ENCODE measurements at places on chromosomes 13 and 19.
A peak's percentile ranks its signal among the peaks of the same experiment; 100 is the strongest.

GRCh38 chr19:10142701-10143375 lies 23.1 kb upstream of the EIF3G start:
- DNase-seq, result no peak

DNA sequence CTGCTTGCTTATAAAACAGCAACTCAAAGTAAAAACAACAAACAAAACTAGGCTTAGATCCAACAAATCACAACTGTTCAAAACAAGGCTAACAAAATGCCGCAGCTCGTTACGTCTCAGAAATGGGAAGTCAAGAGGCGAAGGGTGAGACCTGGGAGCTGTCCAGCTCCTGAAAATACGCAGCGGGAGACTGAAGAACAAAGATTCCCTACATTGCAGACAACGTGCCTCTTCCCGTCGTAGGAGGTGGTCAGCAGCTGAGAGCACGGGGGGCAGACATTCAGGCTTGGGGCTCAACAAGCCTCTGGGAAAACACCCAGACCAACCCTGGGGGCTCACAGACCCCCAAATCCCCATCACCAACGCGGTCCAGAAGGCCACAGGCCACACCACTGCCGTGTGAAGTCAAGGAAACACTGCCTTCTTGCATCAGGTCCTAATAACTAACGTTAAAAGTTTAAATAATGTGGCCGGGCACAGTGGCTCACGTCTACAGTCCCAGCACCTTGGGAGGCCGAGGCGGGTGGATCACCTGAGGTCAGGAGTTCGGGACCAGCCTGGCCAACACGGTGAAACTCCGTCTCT lies 13.5 kb downstream of the PLPP2 start:
- DNase-seq, result no peak

- no peak for DNase-seq
These were observed 115.1 kb downstream of the KCNRG start for GRCh38 chr13:50130123-50130946.

DNA sequence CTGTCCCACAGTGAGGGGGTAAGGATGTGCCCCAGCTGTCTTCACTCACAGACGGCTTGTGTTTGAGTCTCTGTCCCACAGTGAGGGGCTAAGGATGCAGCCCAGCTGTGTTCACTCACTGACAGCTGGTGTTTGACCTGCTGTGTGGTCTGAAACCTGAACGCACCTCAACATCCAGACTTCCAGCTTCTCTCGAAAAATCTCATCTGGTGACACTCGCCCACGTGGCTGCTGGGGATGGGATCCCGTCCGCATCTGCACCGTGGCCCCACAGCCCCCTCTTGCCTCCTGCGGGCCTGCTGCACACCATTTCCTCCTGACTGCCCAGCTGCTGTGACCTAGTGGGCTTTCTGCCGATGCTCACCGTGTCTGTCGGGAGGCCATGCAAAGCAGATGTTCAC lies 27.3 kb downstream of the CHAF1A start:
- no peak for DNase-seq

GRCh38 chr19:41050426-41050825 lies 37.8 kb upstream of the CYP2A13 start:
- peak; percentile 34 for DNase-seq

GRCh38 chr13:77502104-77502720 lies 33.3 kb upstream of the SCEL start:
- DNase-seq, result no peak

DNA sequence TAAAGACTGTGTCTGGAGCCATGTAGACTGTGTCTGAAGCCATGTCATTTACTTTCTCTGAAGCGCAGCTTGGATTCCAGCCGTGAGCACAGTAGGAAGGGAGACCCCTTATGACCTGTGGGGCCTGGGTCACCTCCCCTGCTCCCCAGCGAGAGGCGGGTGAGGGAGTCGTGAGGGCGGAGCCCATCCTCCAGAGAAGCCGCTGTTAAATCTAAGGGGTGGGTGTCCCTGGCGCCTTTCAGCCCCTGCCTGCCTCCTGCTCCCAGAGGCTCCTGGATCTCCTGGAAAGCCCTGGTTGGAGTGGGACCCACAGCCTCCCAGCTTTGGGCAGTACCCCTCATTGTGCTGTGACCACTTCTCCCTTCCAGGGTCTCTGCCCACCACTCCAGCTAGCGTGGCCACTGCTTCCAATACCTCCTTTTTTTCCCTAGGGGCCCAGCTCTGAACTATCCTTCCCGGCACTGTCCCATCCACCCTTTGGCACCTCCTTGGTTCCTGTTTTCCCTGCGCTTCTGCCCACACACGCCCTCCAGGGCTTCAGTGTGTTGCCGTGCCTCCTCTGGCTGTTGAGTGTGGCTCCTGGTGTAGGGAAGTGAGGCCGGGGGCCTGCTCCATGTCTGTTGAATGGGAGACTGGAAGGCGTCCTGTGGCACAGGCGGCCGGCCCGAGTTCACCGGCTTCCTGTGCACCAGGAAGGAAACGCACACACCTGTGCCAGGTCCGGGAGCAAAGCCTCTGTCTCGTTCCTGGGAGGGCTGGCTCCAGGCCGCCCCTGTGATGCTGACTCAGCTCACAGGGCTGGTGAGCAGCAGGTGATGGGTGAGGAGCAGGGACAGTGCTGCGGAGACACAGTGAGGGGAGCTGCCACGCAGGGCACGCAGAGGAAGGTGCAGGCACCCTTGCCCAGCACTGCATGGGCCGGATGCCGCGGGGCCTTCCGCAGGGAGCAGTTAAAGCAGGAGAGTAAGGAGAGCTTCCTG lies 29.4 kb downstream of the ATP4B start:
- no peak for DNase-seq

- no peak for DNase-seq
These were observed 347 bp upstream of the TJP3 start for GRCh38 chr19:3707868-3708206.

- no peak for DNase-seq
These were observed 95.2 kb upstream of the FAM216B start for GRCh38 chr13:42686165-42686564.

GRCh38 chr19:58279042-58279924 lies 528 bp downstream of the ZNF8 start:
- peak; percentile 83 for DNase-seq

- no peak for DNase-seq
These were observed 3.6 kb upstream of the ONECUT3 start for GRCh38 chr19:1749373-1750342.

DNA sequence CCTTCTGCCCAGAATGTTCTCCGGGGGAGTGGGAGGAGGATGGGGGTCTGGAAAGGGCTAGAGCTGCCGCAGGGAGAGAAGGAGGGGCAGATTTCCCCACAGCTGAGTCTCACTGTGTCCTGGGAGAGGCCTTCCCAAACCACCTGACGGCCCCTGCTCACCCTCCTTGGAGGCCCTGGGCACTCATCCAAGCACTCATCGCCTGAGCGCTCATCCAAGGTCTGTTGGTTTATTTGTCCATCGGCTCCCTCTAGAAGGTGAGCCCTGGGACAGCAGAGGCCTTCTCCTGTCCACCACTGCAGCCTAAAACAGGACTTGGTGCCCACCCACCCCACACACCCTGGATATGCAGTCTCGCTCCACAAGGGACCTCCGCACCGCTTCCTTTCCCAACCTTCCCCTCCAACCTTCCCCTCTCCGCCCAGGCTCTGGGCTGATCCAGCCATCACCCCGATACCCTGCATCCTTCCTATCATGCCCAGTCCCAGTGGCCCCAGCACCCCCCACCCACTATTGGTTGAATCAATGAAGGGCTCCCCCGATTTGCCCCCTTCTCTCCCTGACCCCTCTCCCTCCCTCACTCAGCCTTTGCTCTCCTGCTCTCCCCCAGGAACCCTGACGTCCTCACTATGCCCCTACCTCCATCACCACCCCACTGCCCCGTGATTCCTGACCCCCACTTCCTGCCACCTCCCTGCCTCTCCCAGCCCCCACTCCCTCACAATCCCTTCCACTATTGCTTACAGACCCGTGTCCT lies 1.7 kb downstream of the UBXN6 start:
- DNase-seq, result no peak

DNA sequence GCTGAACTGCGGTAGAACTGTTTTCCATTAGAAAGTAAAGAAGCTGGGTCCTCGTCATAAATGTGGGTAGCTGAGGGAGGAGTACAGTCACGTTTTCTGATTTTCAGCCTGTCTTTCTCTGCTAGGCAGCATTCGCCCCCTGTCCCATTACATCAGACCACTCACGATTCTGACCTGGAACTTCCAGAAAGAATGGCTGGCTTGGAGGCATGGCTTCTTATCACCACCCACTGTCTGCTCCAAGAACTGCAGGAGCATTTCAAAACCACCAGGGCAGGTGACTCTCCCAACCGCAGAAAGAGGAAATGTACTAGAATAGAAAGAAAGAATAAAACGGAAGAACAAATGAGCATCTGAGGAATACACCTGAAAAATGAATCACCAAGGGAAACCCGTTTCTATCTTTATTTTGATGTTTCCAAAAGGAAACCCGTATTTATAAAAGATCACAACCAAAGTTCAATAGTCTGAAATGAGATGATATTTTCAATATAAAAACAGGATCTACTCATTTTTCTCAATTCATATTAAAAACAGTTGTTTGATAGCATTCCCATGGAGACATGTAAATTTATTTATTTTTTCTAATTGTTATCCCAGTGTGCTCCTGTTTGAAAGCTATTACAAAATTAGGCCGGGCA lies 22.1 kb upstream of the POMP start:
- DNase-seq, result no peak

GRCh38 chr19:42148266-42148665 lies 16.0 kb upstream of the POU2F2 start:
- no peak for DNase-seq

DNA sequence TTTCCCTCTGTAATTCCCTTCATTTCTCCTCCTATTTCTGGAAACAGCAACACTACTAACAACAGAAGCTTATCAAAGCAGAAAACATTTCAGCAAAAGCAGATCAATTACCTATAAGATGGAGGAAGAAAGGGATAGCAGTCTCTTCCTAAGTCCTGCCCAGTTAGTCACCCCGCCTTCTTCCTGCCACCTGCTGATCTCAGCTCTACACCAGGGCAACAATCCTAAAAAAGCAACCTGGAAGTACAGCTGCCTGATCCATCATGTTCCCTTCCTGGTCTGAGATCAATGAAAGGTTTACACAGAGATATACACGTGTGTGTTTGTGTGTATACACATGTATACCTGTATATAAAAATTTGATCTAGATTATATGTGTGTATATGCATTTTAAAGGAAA lies 59.4 kb downstream of the TSC22D1 start:
- DNase-seq, result no peak

DNA sequence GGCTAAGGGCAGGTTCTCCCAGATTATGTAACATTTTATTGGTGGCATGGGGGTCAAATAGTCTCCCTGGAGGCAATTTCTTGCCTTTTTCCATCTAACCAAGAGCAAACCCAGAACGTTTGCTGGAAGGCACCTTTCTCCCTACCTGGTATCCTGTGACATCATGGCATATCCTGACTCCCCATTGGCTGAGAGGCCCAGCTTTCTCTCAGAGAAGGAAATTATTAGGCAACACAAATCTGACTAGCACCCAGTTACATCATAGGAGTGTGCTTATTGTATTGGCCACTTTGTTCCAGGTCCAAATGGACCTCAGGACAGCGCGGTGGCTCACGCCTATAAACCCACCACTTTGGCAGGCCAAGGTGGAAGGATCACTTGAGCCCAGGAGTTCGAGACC lies 13.0 kb downstream of the NTN5 start:
- DNase-seq, result no peak

DNA sequence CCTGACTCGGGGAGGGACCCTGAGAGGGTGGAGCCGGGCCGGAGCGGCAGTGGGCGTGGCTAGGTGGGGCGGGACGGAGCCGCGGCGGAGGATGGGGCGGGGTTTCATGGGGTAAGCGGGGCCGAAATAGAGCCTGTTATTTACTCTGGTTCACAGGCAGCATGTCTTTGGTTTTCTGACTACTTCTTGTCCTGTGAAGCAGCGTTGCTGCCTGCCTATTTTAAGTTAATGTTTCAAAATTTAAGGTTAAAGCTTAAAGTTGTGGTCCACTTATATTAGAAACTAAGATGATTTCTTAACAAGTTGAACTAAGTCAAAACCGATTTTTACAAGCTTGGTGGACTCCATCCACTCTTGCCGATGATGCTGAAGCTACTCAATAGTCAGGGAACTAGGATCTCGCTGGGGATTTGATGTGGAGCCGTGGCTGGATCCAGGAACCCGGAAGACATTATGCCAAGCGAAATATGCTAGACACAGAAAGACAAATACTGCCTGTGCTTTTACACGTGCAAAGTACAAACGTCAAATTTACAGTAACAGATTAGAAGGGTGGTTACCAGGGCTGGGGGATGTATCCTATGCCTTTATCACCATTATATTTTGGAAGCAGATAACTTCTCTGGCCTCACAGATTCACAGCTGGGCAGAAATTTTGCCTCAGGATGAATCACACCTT lies 433 bp upstream of the ZNF616 start:
- DNase-seq, result no peak

DNA sequence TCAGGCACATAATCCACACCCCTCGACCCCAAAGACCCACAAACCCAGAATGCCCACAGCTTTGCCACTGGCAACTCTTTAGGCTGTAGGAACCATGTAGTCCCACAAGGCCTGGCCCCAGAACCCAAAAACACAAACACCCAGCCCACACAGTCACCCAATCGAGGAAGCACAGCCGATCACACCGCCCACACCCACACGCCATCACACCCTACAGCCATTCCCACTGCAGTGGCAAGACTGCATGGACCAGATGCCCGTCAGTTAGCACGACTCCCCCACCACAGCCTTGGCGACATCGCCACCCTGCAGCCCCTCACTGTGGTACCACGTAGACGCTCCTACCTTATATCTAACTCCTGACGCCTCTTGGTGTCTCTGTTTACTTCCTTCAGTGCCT lies 24.0 kb upstream of the MEIS3 start:
- DNase-seq, result no peak

DNA sequence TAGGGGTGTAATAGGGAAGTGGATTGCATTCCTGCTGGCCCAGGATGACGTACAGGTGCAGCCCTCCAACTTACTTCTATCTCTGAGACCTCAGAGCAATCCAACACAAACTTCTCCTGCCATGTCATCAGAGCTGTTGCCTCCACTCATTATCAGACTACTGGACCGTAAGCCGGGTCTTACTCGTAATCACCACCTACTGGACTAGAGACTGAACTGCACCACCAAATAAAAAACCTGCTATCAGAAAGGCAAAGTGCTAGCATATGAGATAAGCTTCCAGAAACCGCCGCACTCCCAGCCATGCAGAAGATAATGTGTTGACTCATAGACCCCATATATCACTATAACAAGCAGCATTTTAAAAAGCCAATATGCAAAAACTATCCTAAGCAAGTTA lies 102.0 kb downstream of the SLITRK1 start:
- DNase-seq, result no peak

DNA sequence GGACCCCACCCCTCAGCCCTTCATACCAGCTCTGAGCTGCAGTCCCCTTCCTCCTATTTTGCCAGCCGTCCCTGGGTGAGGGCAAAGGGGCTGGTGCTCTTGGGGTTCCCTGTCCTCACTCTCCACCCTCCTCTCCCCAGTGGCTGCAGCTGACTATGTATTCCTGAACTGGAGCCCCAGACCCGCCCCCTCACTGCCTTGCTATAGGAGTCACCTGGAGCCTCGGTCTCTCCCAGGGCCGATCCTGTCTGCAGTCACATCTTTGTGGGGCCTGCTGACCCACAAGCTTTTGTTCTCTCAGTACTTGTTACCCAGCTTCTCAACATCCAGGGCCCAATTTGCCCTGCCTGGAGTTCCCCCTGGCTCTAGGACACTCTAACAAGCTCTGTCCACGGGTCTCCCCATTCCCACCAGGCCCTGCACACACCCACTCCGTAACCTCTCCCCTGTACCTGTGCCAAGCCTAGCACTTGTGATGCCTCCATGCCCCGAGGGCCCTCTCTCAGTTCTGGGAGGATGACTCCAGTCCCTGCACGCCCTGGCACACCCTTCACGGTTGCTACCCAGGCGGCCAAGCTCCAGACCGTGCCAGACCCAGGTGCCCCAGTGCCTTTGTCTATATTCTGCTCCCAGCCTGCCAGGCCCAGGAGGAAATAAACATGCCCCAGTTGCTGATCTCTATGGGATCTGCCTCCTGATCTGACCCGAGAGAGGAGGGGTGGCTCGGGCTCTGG lies 2.4 kb downstream of the COX7A1 start:
- DNase-seq, result no peak
